Cerebellar cortex (tissue), 1 donor: ENCODE measurements at places on chromosomes 5 and 9.
A peak's percentile ranks its signal among the peaks of the same experiment; 100 is the strongest.

DNA sequence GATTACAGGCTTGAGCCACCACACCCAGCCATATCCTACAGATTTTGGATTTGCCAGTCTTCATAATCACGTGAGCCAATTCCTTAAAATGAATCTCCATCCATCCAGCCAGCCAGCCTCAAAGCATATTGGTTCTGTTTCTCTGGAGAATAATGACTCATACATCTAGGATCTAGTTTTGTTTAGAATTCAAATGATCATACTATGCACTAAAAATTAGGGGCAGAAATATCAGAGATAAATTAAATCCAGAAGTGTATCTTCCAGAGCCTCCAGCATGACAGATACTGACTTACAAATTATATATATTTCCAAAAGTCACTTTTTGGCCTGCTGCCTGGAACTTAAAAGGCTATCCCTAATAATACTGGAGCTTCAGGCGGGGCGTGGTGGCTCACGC is 119.1 kb upstream of the NR5A1 start:
- no peak for DNase-seq

DNA sequence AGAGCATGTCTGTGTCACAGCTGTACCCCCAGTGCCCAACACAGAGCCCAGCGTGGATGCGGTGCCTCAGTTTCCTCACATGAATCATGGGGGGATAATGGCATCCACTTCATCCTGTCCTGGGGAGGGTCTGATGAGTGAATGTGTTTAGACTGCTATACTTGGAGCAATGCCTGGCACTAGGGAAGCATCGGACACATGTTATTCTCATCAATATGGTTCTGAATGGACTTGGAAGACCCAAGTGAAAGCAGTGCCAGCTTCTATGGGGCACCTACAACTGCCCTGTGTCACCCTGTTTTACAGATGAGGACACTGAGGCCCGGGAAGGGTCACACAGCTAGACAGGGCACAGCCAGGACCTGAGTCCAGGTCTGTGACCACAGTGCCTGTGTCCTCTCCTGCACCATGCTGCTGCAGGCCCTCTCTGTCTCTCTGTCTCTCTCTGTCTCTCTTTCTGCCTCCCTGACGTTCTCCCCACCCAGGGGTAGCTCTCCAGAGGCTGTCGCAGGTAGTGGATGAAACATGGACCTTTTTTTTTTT is 42.3 kb upstream of the NEK6 start:
- DNase-seq, result no peak

DNA sequence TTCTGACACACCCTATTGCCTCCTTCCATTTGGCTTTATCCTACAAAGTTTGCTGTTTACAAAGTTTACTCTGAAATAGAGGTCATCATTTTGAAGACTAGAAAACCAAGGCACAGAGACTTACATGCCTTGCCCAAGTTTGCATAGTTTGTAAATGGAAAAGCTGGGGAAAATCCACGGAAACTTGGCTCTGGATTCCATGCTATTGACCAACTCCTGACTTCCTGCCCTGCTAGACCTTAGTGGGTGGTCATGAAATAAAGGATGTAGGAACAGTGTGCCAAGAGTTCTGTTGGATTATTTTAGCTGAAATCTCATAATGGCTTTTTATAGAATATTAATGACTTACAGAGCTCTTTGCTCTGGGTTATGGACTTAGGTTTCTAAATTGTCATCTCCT is 69.5 kb downstream of the GRIA1 start:
- no peak for DNase-seq

DNA sequence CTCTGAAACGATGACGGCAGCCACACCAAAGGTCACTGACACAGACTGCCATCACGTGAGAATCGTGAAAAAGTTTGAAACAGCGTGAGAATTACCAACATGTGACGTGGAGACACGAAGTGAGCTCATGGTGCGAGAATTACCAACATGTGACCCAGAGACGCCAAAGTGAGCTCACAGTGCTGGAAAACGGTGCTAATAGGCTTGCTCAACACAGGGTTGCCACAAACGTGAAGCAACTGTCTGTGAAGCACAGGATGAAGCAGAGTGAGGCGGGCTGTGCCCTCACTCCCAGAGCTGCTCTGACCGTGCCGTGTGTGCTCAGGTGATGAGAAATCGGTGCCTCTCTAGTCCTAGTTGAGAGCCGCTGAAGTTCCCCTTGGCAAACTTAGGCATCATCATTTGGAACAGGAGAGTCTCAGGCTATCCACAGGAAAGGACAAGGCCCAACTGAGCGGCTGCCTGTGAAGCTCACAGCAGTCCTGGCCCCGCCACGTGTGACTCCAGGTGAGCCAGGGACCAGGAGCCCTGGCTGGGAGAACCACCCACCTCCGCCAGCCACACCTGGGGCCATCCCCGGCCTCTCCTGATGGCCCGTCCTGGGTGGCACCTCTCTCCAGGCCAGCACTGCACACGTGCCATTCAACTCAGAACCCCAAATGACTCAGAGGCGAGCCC is 29.8 kb upstream of the SLC6A3 start:
- no peak for DNase-seq

DNA sequence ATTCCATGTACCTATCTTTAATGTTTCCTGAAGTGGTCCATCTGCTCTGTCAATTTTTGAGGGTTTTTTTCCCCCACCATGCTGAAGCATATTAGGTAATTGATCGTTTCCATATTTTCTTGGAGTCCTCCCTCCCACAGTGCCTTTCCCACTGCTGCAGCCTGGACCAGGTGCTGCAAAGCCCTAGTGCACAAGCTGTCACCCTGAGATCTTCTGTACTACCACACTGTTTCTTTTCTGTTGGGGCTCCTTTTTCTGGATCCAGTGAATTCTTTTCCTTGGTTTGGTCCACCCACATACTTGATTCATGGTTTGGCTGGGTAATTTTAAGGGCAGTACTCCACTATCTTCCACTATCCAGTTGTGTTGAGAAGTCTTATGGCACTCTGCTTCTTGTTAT is 30.9 kb upstream of the FAM169A start:
- no peak for DNase-seq

DNA sequence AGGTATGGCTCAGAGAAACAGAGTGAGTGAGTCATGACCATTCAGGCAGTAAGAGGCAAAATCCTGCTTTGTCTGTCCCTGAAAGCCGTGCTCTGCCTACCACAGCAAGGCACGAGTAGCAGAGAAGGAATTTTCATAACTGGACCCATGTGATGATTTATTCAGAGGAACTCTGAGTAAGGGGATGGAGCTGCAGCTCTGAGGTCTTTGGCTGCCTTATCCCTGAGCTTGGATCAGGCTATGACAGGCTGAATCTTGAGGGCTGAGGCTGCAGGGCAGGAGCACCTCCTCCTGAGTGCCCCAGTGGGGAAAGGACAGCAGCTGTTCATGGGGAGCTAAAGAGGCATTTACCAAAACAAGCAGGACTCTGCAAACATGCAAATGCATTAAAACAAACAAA is 183.4 kb downstream of the PAPPA start:
- no peak for DNase-seq

DNA sequence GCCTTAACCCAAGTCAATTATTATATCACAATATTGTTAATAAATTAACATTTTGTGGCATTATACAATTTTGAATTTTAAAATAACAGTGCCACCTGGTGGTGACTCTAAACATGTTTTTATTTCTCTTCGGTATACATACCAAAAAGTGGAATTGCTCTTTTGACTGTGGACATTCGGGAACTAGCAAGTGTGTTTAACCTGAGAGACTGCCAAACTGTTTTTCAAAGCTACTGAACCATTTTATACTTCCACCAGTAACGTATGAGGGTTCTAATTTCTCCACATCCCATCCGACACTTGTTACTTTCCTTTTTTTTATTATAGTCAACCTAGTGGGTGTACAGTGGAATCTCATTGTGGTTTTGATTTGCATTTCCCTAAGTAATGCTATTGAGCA is 18.3 kb upstream of the HSDL2 start:
- peak; percentile 67 for DNase-seq

GRCh38 chr9:20744036-20744630 is 60.1 kb downstream of the FOCAD start:
- peak; percentile 28 for DNase-seq

GRCh38 chr5:175894793-175895192 is 23.4 kb downstream of the CPLX2 start:
- no peak for DNase-seq

DNA sequence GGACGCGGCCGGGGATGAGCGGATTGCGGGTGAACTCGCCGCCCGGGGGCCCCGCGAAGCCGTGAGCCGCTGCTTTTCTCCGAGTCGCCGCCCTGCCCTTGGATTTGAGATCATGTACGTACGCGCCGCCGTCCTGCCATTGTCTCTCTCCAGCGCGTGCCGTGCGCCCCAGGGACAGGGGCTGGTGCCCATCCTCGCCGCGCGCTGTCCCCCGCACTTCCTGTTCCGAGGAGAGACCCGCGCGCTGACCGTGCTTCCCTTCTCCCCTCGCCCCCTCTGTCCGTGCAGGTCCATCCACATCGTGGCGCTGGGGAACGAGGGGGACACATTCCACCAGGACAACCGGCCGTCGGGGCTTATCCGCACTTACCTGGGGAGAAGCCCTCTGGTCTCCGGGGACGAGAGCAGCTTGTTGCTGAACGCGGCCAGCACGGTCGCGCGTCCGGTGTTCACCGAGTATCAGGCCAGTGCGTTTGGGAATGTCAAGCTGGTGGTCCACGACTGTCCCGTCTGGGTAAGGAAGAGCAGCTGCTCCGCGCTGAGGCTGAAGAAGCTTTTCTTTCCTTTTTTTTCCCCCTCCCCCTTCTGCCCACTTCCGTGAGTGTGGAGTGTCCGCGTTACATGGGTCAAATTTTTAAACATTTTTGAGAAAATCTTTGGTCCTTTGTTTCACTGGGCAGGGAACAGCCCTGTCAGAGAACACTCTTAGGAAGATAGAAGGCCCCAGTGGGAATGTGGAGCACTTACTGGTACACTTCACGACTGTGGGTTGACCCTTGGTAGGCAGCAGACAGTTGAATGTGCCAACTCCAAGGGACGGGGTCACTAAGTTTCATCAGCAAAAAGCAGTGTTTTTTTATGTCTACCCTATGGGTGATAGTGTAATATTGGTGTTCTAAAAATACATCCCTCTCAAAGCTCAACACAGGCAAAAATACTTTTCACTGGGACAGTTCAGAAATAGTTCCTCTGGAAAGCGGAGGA is 727 bp downstream of the RHOBTB3 start:
- no peak for DNase-seq

GRCh38 chr9:115328228-115328627 is 210.3 kb upstream of the TNC start:
- DNase-seq, result no peak

DNA sequence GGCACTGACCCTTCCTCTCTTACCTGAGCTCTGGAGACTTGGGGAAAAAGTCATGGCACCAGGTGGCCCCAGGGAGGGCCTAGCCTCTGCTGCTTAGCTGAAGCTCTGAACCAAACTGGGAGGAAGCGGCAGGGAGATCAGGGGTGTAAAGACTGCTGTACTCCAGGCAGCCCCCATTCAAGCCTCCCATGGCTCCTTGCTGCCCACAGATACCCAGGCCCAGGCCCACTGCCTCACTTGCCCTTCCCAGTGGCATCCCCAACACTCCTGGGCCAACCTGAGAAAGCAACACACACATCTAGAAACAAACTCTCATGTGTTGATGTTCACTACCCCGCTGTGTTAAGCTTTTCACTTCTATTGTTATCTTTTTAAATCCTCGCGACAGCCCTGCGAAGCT is 151.6 kb downstream of the C5orf15 start:
- DNase-seq, result no peak

GRCh38 chr9:116958881-116959280 is 271.8 kb downstream of the TRIM32 start:
- DNase-seq, result no peak

GRCh38 chr5:40206030-40206429 is 473.7 kb upstream of the PTGER4 start:
- DNase-seq, result no peak

DNA sequence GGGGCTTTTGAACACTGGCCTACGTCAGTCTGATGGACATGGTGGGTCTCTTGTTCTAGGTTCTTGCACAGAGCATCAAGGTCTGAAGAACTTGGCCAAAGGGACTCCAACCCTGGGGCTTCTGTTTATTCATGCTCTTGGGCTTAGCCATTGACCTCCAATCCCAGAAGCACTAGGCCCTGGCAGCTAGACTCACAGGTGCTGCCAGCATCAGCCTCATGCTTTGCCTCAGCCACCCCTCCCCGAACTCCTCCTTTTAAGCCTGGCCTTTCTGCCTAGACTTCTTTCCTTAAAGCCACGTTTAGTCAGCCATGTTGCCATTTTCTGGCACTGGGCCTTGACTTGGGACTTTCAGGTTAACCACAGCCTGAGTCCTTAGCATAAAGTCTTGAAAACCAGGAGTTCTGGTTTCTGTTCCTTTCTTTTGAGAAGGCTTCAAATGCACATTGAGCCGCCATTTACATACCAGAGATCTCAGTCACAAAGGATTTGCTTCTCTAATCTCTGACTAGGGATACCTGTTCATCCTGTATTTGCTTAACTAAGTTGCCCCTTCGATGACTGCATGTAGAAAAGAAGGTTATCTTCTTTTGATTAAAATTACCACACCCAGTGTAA is 54.7 kb downstream of the ANGPTL2 start:
- DNase-seq, result no peak

GRCh38 chr9:35232867-35233544 is 71.2 kb downstream of the UNC13B start:
- no peak for DNase-seq

- no peak for DNase-seq
Observed at GRCh38 chr5:134086943-134087305, 27.6 kb upstream of the TCF7 start.

- no peak for DNase-seq
Observed at GRCh38 chr9:72790989-72791388, 161.9 kb downstream of the ALDH1A1 start.

GRCh38 chr5:107580889-107581820 is 89.6 kb downstream of the EFNA5 start:
- DNase-seq, result no peak

DNA sequence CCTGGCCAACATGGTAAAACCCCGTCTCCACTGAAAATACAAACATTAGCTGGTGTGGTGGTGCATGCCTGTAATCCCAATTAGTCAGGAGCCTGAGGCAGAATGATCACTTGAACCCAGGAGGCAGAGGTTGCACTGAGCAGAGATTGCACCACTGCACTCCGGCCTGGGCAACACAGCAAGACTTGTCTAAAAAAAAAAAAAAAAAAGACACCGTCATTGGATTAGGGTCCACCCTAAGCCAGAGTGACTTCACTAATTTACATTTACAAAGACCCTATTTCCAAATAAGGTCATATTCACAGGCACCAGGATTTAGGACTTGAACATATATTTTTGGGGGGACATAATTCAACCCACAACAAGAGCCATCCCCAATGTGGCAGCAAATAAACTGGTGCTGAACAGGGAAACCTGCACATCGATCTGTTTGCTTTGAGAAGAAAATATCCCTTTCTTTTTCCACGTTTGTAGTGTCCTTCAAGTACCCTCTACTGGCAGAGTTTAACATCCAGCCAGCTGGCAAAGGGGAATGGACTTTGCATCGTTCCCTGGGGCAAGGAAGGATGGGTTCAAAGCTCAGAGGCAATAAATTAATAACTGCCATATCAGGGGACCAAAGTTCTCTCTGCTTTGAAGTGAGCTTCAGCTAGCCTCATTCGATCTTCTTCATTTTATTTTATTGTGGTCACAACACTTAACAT is 3.7 kb upstream of the DNAJC25 start:
- no peak for DNase-seq
